Left hindlimb (tissue), 1 donor: ENCODE measurements at places on chromosomes 7 and 10.
A peak's percentile ranks its signal among the peaks of the same experiment; 100 is the strongest.

- DNase-seq: no peak
Measured at GRCh38 chr10:101162677-101163076, 31.6 kb downstream of the TLX1 start.

DNA sequence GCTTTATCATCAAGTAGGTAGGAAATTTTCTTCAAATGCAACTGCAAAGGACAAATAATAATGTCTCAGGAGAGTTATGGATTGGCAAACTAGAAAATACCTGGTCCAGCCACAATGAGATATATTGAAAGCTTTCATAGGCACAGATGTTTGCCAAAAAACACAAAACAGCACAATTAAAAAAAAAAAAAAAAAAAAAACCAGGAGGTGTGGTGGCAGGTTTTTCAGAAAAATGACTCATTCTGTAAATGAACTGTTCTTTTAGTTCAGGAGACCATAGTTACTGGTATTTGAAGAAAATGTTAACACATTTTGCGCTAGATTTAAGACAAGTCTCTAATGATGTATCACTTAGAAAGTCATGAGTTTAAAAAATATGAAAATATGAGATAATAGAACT, 55.0 kb upstream of the JCAD start:
- DNase-seq: no peak

- no peak for DNase-seq
Measured at GRCh38 chr10:28669227-28670173, 7.8 kb upstream of the BAMBI start.

DNA sequence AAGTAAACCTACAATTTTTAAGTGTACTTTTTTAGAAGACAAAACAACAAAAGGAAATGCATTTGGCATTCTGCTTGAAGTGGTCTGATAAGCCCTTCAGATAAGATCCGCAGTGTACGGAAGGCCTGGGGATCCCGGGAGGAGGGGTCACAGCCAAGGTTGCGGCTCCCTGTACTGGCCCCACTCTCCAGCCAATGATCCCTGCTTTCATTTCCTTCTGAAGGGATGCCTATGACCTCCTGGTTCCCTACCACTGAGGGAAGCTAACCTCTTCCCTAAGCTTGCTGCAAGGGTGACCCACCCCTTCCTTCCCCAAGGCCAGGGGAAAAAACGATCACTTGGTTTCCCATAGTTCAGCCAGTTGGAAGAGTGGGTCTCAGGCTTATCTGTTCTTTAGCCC, 5.3 kb downstream of the DENND2A start:
- no peak for DNase-seq

GRCh38 chr10:133528845-133529575, 1.8 kb downstream of the CYP2E1 start:
- DNase-seq: no peak

DNA sequence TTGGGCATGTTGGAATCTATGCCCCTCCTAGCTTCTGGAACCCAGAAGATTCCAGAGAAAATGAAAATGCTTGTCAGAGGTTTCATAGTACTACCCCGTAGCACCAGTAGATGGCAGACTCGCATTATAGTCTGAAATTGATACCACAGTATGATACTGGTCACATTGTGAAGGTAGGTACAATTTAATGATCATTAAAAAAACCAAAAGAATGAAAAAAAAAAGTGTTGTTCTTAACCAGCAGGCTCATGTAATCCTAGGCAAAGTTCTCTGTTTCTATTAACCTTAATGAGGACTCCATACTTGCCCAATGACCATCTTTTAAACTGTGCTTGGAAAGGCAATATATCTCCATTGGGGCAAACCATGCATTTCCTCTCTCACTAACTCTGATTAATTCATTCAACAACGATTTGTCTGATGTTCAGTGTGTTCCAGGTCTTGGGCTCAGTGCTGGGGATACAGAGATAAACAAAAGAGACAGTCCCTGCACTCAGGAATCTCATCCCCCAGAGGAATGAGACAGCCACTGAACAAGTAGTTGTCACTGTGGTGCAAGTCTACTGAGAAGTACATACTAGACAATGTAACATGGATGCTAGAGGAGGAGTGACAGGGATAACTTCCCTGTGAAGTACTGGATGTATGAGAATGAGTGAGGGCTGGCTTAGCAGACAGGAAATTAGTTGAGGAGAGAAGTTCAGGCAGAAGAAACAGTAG, 223.5 kb upstream of the PHYHIPL start:
- DNase-seq: peak; percentile 69

- no peak for DNase-seq
Measured at GRCh38 chr10:114525368-114525949, 121.2 kb upstream of the AFAP1L2 start.

- no peak for DNase-seq
Measured at GRCh38 chr10:125955766-125956165, 59.4 kb downstream of the FANK1 start.

DNA sequence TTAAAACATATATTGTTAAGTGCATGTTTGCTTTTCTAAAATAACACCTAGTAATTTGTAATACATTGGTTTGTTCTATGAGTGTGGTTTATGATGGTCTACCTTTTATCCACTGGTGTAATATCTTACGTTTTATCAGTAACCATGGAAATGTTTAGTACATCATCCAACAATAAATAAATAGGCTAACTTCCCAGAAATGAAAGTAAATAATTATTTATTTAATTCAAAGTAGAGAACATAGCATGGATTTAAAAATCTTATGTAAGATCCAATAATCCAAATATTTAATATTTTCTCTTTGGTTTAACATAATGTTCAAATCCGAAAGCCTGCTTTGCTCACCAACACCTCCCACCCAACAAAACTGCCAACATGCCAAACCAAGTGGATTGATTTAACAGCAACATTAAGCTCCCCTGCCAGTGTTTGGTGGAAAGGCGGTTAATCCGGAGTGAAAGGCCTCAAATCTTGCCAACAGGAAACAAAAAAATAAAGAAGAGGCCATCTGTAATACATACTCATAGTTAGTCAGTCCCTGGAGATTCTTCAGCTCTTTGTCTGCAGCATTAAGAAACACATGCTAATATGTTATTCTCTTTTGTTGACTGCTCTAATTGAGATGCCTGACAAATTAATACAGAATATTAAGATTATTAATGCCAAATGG, 897.8 kb downstream of the CNTNAP2 start:
- no peak for DNase-seq

GRCh38 chr7:96959135-96959534, 46.2 kb upstream of the DLX6 start:
- no peak for DNase-seq

GRCh38 chr7:50184271-50184990, 91.4 kb upstream of the ZPBP start:
- DNase-seq: no peak

- DNase-seq: peak; percentile 90
Measured at GRCh38 chr10:63713191-63714144, 192.3 kb downstream of the REEP3 start.

GRCh38 chr7:111535142-111535870, 27.0 kb downstream of the IMMP2L start:
- no peak for DNase-seq

- no peak for DNase-seq
Measured at GRCh38 chr10:44463511-44464121, 78.7 kb upstream of the CXCL12 start.

GRCh38 chr7:5179756-5180155, 10.3 kb upstream of the WIPI2 start:
- no peak for DNase-seq

DNA sequence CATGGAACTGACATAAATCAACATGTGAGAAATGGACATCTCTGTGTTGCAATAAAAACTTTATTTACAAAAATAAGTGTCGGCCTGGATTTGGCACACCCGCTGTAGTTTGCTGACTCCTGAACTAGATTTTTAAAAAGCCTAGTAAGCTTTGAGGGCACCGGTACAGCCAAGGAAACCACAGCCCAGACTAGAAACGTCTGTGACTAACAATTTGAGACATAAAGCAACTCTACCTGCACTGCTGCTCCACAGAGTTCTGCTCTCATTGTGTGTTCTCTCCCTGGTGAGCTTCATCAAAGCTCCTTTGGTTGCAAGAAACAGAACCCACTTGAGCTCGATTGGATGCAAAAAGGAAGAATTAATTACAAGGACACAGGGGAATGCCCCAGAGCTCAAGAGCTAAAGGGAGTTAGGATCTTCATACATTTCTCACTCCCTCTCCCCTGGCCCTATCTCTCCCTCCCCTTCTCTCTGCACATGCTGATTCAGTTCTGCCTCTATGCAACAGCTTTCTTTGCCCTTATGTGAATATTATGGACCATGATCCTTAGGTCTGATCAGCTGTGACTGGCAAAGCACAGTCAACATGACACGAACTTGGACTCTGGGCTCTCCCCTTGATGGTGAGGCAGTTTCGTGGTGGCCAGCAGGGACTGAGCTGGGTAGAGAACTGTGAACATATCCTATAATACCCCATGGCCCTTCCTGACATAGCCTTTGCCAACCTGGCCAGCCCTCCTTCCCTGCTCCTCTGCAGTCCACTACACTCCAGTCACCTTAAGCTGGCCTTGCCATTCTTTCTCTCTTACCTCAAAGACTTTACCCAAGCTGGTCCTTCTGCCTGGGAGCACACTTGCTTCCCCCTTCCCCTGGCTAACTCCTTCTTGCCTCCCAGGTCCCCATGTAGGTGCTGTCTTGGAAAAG, 77.5 kb upstream of the YAE1 start:
- DNase-seq: no peak

GRCh38 chr10:114043532-114044246, at the start of gene ADRB1:
ADRB1 (plus strand) TSS chr10:114043866; CDS start chr10:114044133, 267 bp downstream.
- peak; percentile 76 for DNase-seq

GRCh38 chr10:126169899-126170298, 218.4 kb downstream of the ADAM12 start:
- DNase-seq: peak; percentile 51
